Activated CD4-positive, CD25-positive, alpha-beta regulatory T cell (primary cell): ENCODE measurements at places on chromosomes 2 and 18.

DNA sequence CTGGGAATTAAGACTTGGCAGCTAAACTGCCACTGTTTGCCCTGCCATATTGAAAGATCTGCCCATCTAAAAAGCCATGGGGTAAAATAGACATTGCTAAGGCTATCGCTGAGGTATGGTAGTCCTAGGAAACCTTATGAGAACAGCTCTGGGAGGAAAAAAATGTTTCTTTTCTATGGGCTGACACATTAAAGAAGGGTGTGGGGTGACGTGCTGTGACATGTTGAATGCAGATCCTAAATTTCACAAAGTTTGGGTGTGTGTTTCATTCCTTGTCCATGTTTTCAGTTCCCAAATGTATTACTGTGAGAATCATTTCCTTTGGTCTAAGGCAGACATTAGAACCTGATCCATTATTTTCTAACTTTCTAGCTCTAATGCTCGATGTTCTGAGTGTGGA lies 766.4 kb downstream of the BCL11A start:
- DNase-seq, result no peak

DNA sequence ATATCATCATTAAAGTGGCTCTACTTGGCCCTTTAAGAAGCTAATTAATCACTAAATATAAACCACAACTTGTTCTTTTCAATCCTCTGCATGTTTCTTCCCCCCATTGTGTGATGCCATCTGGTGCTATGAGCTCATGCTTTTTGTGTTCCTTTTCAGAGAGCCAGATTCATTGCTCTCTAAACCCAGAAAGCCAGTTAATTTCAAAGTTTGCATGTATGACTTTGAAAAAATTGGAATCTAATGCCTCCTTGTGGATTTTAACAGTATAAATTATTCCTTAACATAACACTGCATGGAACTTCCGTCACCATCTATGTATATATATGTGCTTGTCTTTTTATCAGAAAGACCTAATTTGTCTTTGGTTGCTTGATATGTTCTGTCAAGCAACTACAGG lies 31.1 kb downstream of the TMEM178A start:
- DNase-seq, result no peak

DNA sequence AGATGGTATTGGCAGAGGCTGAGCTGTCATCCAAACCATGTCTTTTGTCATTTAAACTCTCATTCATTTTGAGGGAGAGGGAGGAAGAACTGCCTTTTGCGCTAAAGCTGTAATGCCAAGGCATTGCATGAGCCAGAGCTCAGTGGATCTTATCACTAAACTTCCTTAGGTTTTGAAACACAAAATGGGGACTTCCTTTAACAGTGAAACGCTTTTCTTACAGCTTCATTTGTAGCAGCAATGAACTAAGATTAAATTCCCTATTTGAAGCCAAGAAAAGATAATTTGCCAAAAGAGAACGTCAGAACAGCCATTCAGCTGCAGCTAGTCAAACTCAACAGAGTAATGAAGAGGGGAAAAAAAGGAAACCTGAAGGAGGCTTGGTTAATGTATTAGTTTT lies 143.5 kb upstream of the MMADHC start:
- DNase-seq, result no peak

- no peak for DNase-seq
These were observed 203.2 kb downstream of the SH3RF3 start for GRCh38 chr2:109331896-109332848.

GRCh38 chr2:207993151-207993763 lies 32.1 kb downstream of the PLEKHM3 start:
- no peak for DNase-seq

DNA sequence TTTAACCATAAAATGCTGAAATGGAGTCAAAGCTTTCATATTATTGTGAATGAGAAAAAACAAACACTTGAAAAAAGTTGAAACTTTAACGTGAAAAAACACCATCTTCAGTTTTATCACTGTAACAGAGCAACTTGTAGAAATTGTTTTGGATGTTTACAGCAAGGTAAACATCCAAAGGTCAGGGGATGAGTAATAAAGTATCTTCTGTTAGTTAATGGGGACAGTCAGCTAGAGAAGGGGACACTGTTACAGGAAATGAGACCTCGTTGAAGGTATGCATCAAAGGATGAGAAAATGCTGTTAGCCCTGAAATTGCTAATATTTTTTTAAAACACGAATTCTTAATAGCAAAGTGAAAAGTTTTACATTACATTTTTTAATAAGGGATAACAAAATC lies 2.9 kb downstream of the RHBDD1 start:
- no peak for DNase-seq

- DNase-seq, result no peak
These were observed 67.7 kb upstream of the GLI2 start for GRCh38 chr2:120667981-120668380.

DNA sequence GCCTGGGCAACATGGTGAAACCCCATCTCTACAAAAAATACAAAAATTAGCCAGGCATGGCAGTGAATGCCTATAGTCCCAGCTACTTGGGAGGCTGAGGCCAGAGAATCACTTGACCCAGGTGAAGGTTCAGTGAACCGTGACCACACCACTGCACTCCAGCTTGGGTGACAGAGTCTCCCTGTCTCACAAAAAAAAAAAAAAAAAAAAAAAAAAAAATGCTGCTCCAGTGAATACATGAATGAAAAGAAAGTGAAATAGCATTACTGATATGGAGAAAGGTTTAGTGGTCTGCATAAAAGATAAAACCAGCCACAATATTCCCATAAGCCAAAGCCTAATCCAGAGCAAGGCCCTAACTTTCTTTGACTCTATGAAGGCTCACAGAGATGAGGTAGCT lies 44.5 kb downstream of the METTL8 start:
- DNase-seq, result no peak

- DNase-seq, result no peak
These were observed 7.6 kb downstream of the FAM168B start for GRCh38 chr2:131085646-131086045.

- DNase-seq, result no peak
These were observed 89.5 kb downstream of the PTH2R start for GRCh38 chr2:208496129-208496528.

DNA sequence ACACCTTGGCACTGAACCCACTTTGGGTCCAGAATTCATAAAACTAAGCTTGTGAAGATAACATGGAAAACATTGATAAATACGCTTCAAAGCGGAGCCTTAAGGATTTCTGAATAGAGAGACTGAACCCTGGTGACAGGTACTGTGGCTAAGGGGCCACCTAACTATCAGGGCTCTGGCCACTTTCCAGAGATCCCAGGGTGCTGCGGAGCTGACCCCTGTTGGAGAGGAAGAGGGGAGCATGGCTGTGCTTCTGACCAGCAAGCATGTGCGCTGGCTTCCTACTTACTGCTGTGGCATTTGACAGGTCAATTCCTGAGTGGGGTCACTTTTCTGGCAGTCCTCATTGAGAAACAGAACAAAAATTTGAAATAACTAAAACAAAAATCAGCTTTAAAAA lies 228.3 kb downstream of the NAPG start:
- DNase-seq, result no peak

DNA sequence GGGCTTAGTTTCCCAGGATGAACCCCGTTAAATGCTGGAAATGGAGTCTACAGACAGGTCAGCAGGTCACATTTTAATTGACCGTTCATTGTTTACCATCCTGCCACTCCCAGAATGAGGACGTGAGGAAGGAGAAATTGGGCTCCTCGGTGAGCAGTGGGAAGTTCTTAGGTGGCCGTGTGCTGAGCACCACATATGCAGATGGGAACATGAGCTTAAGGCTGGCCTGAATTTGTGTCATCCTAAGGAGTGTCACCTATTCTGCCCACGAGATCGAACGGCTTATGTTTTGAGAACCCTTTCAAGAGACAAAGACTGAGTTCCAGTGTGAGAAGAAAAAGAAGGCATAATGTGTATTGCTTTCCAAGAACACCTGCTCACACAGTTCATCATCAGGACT lies 234.4 kb upstream of the PXDN start:
- DNase-seq, result no peak

- no peak for DNase-seq
These were observed 40.0 kb downstream of the ST8SIA5 start for GRCh38 chr18:46716827-46717226.

GRCh38 chr2:11473659-11474433 lies 7.9 kb upstream of the E2F6 start:
- DNase-seq, result no peak

- DNase-seq, result no peak
These were observed 101.3 kb upstream of the ITGB6 start for GRCh38 chr2:160301420-160301819.

DNA sequence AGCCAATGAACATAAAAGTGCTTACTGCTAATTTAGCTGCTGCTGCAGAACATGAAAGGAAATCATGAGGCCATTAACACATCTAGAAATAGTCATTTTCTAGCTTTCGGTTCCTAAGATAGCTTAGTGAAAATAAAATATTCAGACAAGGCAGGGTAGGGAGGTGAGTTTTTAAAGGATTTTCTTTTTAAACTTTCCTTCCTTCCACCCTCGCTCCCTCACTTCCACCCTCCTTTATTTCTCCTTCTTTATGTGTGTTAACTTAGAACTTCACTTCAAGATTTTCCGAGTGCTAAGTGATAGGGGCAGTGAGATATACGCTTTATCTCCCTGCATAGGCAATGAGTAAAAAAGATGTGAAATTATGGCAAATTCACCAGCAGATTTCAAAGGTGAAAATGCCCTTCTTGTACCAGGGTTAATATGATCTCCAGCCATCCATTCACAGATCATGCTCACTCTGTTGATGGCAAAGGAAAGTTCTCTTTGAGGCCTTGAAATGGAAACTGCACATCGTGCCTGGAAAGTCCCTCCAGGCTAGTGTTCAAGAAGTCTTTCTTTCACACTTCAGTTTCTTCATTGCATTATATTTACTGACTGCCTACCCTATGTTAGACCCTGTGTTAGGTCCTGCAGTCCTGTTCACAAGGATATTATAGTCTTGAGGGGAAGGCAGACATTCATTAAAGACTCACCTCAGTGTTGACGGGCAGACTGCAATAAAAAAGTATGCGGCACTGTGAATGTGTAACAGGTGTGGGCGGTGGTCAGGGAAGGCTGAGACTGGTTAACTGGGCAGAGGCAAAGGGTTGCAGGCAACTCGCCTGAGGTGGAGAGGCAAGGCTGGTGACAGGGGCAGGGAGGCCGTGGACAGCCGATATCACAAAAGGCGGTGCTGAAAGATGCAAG lies 200.8 kb downstream of the PLCL1 start:
- DNase-seq, result no peak

DNA sequence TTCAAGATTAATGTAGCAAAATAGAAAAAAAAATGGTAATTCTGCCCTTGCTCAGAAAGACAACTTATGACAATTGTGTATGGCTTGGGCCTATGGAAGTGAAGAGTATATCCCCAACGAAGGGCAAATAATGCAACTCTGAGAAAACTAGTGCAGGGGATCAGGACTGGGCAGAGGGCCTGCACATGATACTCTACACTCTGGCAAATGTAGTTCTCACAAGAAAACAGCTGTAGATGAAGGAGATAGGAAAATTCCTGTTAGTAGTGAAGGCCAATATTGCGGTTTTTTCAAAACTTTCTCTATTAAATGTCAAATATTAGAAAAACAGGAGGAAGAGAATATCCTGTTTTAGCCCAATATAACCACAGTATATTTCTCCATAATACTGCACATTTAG lies 77.8 kb downstream of the SCN9A start:
- no peak for DNase-seq

GRCh38 chr18:23832911-23833310 lies 143.7 kb downstream of the LAMA3 start:
- DNase-seq, result no peak

DNA sequence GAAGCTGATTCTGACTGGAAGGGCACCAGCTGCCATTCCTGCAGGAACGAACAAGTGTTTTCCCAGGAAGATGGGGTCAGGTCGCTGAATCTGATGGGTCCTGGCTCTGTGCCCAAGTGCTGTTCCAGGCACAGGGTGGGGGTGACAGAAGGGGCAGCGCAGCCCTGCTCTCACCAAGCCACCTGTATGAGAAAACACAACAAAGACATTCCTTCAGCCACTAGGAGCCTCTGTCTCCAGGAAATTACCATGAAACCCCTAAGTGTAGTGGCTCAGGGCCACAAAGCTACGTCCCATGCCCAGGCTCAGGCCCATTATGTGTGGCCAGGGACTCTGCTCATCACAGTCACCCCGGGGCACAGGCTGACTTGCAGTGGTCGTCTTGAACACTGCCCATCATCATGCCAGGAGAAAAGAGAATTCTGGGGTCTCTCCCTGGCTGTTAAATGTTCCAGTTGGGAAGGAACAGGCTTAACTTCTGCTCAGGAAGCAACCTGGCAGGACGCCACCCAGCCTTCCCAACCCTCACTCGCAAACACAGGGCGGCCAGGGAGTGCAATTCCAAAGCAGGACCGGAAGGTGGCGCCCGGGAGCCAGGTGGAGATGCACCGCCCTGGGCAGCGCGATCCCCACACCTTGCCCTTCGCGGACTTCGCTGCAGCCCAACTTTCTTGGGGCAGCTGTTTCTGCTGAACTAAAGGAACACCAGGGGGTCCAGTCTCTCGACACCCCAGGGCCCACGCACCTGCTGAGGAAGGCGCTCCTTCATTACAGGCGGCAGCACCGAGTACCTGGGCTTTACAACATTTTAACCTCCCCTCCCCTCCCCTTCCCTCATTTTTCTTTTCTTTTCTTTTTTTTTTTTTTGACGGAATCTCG lies 11.0 kb upstream of the SFTPB start:
- DNase-seq, result peak; percentile 51

GRCh38 chr18:8942909-8943545 lies 159.5 kb upstream of the NDUFV2 start:
- no peak for DNase-seq

- DNase-seq, result no peak
These were observed 217.0 kb downstream of the CMPK2 start for GRCh38 chr2:6648596-6649247.

DNA sequence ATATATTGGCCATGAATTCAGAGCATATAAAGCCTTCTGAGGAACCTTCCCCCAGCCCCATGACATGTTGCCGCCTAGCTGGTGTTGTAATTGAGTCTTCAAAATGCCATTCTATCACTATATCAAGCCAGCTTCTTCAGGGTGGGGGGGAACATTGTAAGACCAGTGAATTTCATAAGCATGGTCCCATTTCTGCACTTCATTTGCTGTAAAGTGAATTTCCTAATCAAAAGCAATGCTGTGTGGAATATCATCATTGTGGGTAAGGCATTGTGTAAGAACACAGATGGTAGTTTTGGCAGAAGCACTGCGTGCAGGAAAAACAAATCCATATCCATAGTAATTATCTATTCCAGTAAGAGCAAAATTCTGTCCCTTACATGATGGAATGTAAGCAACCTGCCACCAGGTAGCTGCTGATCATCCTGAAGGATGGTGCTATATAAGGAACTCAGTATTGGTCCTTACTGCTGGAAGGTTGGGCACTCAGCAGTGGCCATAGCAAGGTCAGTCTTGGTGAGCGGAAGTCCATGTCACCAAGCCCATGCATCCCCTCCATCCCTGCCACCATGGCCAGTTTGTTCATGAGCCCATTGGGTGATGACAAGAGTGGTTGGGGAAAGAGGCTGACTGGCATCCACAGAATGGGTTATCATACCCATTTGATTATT lies 159.4 kb downstream of the COPS8 start:
- no peak for DNase-seq

DNA sequence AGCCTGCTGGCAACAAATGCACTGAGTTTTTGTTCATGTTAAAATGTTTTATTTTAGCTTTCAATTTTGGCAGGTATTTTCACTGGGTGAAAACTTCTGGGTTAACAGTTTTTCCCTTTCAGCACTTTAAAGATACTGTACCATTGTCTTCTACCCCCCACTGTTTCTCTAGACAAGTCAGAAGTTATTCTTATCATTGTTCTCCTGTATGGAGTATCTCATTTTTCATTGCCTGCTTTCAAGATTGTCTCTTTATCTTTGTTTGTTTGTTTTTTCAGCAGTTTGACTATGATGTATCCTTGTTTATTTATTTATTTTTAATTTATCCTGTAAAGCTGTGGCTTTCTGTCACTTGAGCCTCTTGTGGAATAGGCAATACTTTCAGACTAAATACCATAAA lies 277.0 kb downstream of the ICOS start:
- no peak for DNase-seq
